ENCODE measurements at places on chromosomes 11 and 22.

- no peak for DNase-seq
Measured at GRCh38 chr11:104652996-104653395, 245.3 kb downstream of the CASP12 start.

GRCh38 chr22:23530106-23530505 is 50.0 kb downstream of the IGLL1 start:
- no peak for DNase-seq

GRCh38 chr11:84922836-84923235 is 704.3 kb downstream of the DLG2 start:
- DNase-seq: no peak

GRCh38 chr22:28014211-28015045 is 95.4 kb upstream of the PITPNB start:
- DNase-seq: no peak

- no peak for DNase-seq
Measured at GRCh38 chr22:19902245-19902715, 39.3 kb upstream of the COMT start.

DNA sequence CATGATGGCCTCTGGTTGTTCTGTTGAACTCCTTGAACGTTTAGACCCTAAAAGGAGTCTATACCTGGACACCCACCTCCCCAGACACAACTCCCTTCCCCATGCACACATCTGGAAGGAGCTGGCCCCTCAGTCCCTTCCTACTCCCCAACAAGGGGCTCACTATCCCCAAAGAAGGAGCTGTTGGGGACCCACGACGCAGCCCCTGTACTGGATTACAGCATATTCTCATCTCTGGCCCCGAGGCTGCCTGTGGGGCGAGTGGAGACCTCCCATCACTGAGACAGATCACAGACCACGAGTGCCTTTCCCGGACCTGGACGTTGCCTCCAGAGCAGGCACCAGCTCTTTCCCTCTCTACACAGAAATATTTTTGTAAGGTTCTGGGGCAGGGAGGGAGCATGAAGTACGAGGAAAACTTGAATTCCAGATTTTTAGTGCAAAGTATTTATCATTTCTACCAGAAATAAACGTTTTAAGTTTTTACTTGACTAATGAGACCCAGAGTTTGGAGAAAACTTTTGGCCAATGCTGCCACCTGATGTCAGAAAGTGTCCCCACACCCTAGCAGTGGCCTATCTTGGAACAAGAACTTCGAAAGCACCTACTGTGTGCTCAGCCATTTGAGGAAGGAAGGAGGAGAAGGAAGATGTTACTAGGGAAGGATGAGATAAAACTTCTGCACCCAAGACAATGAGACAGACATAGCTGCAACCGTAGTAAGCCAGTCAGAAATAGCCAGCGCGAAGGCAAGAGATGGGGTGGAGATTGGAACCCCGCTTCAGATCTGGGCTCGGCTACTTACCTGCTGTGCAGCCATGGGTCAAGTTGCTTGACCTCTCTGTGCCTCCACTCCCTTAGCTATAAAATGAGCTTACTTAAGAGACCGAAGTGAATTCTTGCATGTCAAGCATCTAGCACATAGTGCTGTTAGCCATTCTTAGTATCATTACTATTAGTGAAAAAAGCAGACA is 10.2 kb upstream of the POU2F3 start:
- DNase-seq: no peak

DNA sequence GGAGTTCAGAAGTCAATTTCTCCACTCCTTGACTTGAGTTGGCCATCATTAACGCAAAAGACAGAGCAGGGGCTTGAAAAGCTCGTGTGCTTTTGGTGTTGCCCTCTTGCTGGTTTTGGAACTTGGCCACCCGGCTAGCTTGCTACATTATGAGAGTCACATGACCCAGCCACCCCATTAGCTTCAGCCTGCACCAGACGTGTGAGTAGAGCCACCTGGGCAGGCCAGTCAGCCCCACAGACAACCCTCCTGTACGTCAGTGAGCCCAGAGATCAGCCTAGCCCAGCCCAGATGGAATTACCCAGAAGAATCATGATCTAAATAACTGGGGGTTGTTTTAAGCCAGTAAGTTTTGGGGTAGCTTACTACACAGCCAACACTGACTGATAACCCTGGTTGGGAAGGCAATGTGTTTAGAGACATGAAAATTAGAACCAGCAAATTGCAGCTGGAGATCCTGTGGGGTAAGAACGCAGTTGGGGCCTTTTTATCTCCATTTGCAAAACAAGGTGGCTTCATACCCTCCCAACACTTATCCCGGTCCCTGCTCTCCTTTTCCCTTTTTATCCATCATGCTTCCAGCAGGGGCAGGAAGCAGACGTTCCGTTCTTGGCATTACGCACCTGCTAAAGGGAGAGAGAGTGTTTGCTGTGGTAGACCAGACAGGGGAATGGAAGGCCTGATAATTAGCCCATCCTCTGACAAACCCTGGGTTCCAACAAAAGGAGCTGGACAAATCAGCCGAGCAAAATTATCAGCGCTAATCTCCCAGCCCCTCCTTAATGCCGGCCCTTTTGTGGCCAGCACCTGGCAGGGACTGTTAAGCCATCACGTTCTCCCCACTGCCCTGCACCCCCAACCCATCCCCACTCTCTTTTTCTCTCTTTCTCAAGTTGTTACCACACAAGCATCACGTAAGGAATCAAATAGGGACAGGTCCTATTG is 548.7 kb upstream of the CADM1 start:
- DNase-seq: no peak

- no peak for DNase-seq
Measured at GRCh38 chr22:20455709-20456063, 18.1 kb upstream of the SCARF2 start.

GRCh38 chr11:112525270-112525669 is 264.6 kb upstream of the PLET1 start:
- DNase-seq: no peak

DNA sequence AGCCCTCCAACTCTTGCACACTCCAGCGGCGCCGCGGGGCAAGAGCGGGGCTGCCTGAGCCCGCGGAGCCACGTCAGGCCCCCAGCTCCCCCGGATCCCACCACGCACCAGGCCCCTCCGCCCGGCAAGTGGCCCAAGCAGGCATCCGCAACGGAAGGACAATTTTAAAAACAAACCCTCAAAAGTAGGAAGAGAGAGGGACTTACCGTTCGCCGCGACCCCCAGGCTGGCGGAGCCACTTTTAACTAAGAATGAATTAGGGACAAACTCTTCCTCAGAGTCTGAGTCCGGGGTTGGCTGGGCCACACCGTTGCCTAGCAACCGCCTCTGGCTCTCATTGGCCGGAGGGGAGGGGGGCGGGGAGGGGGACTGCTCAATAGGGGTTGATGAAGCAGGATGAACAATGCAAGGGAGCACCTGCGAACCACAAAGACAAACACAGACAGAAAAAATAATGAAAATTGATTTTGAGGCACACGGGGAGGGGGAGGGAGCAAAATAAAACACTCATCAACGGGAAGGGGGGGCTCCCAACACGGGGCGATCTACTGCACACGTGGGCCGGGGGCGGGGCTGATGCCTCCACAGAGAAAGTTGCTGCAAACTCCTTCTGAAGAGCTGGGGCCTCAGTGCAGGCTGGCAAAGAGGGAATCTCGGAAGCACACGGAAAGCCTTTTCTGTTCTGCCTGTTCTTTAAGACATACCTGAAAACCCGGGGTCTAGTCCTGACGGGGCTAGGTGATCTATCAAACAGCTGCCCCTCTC is 387.5 kb upstream of the NARS2 start:
- no peak for DNase-seq

- no peak for DNase-seq
Measured at GRCh38 chr22:20210473-20211059, 57.6 kb downstream of the RTN4R start.

GRCh38 chr11:71450939-71451338 is 2.1 kb upstream of the NADSYN1 start:
- DNase-seq: no peak

- DNase-seq: no peak
Measured at GRCh38 chr22:36768616-36769015, 7.3 kb downstream of the IFT27 start.

DNA sequence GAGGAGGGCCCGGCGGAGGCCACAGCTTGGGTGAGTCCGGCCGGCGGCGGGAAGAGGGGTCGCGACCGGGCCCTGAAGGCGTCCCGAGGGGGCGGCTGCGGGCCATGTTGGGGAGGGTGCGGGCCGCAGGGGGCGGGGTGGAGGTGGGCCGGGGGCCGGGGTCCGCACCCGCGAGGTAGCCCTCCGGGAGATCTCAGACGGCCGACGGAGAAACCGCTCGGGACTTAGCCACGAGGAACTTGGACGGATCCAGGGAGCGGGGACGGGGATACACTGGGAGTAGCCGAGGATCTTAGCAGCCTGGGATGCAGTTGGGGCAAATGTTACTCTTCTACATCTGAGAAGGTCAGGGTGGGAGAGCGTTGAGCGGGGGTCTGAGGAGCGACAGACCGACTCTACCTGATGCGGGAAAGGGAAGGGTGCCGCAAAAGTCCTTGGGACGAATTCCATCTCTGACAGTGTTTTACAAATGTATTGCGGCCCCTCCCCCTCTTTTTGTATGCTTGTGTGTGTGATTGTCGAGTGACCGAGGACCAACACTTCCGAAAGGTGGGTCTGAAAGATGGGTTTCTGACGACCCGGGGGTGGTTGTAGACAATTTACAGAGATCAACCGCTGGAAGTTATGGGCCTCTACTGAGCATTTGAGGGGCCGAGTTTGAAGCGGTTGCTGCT is 658 bp downstream of the STIP1 start:
- peak; percentile 81 for DNase-seq

- no peak for DNase-seq
Measured at GRCh38 chr22:19960491-19961200, 19.0 kb upstream of the TXNRD2 start.

DNA sequence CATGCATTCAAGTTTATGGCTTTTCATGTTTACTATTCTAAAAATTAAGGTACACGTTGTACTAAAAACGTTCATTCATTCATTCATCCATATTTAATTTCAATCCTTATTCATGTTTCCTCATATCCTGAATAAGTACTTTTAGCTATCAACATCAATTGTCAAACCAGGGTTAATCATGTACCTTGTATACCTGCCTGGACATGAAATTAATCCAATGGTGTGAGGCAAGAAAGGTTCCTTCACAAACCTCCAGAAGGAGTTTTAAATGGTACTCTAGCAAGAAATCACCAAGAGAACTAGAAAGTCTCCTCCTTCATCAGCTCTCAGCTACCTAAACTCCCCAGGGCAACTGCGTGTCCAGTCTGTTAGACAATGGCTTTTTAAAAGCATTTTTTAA is 33.4 kb downstream of the TMEM123 start:
- no peak for DNase-seq

DNA sequence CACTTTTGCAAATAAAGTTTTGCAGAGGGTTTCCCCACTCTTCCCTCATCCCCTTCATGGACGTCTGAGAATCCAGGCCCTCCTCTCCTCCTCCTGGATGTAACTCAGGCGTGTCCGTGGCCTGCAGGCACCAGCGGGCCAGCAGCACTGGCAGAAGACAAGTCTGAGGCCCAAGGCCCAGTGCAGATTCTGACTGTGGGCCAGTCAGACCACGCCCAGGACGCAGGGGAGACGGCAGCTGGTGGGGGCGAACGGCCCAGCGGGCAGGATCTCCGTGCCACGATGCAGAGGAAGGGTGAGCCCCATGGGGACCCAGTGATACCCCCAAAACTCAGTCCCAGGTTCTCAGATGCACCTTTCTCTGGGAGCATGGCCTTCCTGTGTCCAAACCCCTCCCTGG is 14.4 kb downstream of the TUB start:
- no peak for DNase-seq

- DNase-seq: no peak
Measured at GRCh38 chr22:30132290-30132996, 52.2 kb downstream of the HORMAD2 start.

GRCh38 chr22:23245045-23245798 is 64.9 kb downstream of the BCR start:
- no peak for DNase-seq

DNA sequence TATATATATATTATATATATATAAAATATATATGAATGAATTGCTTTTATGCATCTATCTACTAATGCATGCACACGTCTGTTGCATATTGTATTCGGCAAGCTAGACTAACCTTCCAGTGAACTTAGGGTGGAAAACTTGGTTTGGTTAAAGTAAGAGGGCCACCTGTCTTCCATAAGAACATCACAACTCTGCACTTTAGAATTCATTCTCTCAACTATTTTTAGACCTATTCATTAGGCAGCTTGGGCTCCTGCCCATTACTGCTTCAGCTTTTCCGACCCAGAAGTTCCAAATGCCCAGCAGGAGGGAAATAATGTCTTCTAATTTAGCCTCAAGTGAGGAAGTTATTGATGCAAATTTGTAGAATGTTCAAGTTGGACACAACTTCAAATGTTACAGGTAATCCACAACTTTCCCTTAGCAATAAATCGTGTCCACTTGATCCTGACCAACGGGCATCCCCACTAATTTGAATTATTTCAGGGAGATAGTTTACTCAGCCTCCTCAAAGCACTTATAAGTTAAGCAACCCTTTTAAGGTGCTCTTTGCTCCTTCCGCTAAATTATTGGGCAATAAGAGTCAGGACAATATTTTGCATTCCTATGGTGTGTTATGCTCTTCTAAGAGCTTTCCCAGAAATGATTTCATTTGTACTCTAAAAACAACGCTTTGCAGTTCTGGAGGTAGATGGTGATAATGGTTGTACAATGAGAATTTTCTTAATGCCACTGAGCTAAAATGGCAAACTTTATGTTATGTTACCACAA is 132.3 kb downstream of the OPCML start:
- no peak for DNase-seq

- no peak for DNase-seq
Measured at GRCh38 chr11:1501421-1502167, 15.0 kb upstream of the MOB2 start.

DNA sequence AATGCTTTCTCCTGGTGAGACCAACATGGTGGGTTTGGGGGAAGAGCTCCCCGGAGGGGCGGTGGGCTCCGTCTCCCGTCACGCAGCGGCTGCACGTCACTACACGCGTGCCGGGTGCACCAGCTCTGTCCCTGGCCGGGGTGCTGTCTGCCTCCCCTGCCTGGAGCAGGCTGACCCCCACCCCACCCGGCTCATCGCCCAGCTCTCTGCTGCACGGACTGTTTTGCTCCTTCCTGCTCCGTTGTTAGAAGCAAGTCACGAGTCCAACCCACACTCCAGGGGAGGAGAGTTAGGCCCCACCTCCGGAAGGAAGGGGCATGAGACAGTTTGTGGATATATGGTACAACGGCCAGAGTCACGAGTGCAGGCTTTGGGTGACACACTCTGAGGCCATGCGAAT is 364.9 kb downstream of the BRD1 start:
- DNase-seq: no peak

GRCh38 chr11:69943066-69943465 is 123.8 kb upstream of the FGF3 start:
- DNase-seq: no peak

All from stimulated activated effector memory CD8-positive, alpha-beta T cell treated with anti-CD3 and anti-CD28 coated beads, Interleukin-12 subunit alpha, Interleukin-12 subunit beta, amount 100 ng/mL, for 72 hours (primary cell).